CD4-positive, alpha-beta T cell treated with Interleukin-2 at 100 ng/mL for 4 hours (primary cell): ENCODE measurements at places on chromosomes 1 and 21.

DNA sequence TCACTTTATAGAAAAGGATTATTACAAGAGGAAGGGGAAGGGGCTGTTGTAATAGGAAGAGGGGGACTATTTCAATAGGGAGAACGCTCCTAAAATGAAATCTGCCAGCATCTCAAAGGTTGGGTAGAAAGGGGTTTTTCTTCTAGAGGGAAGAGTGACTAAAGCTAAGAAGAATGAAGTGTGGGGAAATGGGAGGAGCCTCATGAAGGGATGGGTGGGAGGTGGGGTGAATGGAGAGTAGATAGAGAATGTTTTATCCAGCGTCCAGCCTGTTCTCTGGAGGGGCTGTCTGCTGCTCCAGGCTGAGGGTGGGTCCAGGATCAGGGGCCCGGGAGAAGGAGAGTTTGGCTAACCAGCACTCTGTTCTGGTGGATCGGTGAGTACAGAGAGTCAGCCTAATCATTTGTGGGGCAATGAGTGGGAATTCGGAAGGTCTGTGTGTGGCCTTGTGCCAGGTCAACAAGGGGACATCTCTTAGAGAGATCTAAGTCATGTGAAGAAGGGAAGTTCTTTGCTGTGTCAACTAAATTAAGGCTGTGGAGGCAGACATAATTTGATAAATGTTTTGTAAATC lies 25.2 kb downstream of the VN1R5 start:
- DNase-seq, result no peak

DNA sequence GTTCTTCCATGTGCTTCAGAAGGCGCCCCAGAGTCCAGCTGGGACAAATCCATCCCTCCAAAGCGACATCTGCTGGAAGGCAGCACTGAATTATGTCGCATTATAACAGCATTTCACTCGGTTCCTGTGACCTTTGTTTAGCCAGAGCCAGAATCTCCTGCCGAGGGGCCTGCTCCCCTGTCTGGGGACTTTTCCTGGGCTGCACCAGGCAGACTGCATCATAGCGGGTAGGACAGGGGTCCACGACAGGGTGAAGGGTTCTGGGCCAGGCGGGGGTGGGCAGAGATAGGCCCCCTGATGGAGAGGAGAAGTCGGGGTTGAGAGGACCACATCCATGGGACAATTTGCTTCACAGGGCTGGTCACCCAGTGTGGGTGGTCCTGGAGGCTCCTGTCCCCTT lies 276.9 kb downstream of the MATN1 start:
- DNase-seq, result no peak

DNA sequence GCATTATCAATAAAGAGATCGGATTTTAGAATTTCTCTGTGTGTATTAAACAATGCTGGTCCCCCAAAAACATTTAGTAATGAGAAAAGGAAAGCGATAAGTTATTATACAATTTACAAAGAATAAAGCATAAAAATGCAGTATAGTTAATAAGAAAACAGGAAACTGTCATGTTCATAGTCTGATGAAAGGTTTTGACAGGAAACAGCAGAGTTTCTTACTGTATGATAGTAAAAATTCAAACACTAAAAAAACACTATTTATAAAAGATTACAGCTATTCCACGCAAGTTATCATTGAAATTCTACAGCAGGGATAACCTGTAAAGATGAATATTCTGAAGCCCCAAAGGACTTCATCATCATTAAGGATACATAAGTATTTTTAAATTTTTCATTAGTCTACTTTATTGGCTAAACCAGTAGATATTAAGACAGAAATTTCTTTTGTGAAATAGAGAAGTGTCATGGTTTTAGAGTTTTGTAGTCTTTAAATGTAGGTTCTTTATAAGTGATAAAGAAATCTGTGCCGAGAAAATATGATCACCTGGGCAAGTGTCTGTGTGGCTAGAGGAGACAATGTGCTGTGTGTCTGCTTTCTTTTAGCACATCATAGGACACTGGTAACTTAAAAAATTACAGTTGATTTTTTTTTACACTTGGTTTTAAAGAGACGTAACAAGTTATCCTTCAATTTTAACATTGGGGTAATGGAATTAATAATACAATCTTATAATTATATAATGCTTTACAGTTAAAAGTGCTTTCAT lies 49.7 kb upstream of the GFI1 start:
- peak; percentile 27 for DNase-seq

- no peak for DNase-seq
These were observed 24.5 kb downstream of the PROK1 start for GRCh38 chr1:110475362-110476027.

- no peak for DNase-seq
These were observed 68.8 kb upstream of the SELENON start for GRCh38 chr1:25731148-25731547.

DNA sequence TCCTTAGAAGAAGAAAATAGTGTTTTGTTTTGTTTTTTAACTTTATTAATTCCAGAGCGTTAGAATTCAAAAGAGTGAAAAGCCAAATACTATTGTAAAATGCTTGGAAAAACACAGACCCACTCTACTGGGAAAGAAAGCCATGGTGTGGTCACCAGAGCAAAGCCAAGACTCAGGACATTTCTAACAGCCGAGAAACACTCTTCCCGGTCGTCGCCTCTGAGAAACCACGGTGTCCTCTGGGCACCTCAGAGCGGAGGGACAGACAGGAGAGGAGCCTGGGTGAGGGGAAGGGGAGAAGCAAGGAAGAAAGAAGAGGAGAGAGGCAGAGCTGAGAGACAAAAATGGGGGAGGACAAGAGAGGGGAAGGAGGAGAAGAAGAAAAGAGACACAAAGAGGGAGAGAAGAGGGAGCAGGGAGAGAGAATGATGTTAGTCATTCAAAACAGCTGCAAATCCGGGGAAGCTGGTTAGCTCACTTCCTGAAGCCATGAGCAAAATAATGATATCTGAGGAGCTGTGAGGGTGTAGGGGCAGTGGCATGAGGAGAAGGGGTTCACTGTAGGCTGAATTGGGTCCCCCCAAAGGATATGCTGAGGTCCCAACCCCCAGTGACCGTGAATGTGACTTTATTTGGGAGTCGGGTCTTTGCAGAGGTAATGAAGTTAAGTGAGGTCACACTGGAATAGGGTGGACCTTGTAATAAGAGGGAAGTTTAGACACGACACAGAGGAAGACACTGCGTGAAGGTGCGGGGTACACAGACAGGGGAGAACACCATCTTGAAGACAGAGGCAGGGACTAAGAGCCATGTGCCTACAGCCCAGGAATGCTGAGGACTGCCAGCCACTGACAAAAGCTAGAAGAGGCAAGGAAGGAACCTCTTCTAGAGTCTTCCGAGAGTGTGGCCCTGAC lies 58.2 kb upstream of the DMRTB1 start:
- DNase-seq, result no peak

DNA sequence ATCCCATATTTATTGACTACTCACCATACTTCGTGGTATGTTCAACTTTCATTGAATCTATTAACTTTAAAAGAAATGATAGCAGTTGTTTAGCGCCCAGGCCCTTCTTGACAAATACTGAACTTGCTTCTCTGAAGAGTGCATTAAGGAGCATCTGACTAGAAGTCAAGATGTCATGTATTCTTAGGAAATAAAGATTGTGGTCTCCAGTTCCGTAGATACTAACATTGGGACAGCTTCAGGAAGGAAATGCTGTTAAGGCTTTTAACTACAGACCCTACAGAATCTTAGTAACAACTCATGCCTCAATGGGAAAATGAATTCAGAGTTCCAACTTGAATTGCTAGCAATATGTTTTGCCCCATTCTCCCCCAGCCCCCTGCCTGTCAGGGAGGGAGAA lies 14.8 kb downstream of the LYST start:
- no peak for DNase-seq

DNA sequence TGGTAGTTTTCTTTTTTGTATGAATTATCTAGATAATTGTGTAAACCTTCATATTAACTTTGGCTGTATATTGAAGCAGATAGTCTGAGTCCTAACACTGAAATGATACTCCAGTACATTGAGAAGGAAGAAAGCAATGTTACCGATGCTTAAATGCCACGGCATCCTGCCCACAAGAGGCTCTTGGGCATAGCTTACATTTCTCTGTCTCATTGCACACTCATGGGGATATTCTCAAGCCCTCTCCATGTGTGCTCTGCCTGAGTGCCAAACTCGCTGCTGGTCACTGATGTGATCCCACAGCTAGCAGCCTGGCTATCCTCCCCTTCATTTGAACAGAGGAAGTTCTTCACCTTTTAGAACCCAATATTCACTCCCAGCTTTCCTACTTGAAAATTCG lies 179.4 kb downstream of the TGFB2 start:
- no peak for DNase-seq

GRCh38 chr1:30274173-30274970 lies 449.0 kb downstream of the MATN1 start:
- no peak for DNase-seq
